ENCODE measurements at places on chromosomes 13 and 19.

GRCh38 chr13:109990296-109990695, 203.9 kb upstream of the IRS2 start:
- DNase-seq: no peak

- DNase-seq: no peak
Observed at GRCh38 chr13:43785261-43785649, 1.5 kb downstream of the ENOX1 start.

- DNase-seq: no peak
Observed at GRCh38 chr13:68081061-68081460, 850.9 kb upstream of the PCDH9 start.

DNA sequence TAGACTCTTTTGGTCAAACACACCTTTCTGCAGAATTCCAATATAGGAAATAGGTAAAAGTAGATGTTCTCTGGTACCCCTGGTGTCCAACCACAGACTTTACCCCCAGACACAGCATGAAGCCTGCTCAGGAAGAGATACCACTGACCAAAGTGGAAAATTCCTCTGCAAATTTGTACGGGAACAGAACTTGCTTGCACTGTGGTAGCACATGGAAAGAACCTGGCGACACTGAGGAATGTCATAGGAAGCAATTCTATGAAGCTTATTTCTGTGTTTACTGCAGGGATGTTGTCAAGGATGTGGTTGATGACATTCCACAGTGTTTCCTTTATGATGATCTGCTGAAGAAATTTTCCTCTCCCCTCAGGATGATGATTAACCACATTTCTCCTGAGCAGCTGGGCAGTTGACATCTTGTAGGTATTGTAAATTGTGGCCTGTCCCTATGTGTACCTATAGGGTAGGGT, 48.9 kb upstream of the TNFSF11 start:
- no peak for DNase-seq

DNA sequence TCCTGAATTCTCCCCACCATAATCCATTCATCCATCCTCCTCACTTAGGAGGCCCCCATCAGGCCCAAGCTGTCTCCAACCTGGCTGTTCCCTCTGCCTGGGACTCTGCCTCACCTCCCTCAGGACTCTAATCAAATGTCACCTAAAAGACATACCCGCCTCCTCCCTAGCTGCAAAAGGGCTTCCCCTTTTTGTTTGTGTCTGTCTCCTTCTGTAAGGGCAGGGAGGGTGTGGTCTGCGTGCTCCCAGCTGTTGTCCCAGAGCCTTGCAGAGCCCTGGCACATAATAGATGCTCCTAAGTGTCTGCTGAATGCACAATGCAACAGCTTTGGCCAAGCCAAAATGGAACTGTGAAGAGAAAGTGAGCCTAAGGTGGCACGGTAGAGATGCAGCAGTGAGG, 4.4 kb downstream of the TRIR start:
- no peak for DNase-seq

GRCh38 chr19:38149661-38150061, 74.4 kb downstream of the DPF1 start:
- peak; percentile 34 for DNase-seq

DNA sequence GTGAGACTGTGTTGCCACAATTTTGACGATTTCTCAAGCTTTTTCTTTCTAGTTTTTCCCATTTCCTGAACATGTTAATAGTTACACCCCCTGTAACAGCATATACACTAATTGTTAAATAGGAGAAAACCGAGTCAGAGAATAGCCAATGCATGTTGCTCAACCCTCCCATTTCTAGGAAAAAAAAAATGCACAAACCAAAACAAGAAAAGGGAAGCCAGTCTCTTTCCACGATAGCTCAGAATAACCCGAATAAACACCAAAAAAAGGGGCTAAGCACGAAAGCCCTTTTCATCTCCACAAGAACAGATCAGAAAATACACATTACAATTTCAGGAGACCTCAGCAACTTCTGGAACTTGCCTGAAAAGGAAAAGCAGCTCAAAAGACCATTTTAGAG, 16.3 kb downstream of the LATS2 start:
- DNase-seq: no peak

- no peak for DNase-seq
Observed at GRCh38 chr13:77056886-77057285, 29.9 kb upstream of the FBXL3 start.

DNA sequence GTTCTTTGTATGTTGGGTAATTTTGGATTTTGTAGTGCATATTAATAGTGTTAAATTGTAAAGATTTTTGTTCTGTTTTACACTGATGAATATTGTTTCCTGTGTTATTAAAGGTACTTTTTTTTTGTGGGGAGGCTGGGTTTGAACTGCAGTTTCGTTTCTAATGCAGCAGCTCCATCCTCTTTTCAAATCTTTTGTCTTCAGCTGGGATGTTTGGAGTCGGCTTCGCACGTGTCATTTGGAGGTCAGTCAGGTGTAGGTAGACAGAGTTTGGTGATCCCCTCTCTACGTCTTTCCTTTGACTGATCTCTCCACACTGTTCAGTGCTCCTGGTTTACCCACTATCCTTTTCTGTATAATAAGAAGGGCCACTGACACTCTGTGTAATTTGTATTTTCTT, 30.3 kb downstream of the TDRD3 start:
- no peak for DNase-seq

GRCh38 chr19:17871878-17872250, at the start of gene SLC5A5:
SLC5A5 (plus strand) TSS chr19:17871945; CDS start chr19:17872320, 375 bp downstream.
- peak; percentile 61 for DNase-seq

- no peak for DNase-seq
Observed at GRCh38 chr13:111658145-111659100, 338.0 kb downstream of the TEX29 start.

GRCh38 chr13:50344717-50345116, 329.5 kb downstream of the KCNRG start:
- DNase-seq: no peak

DNA sequence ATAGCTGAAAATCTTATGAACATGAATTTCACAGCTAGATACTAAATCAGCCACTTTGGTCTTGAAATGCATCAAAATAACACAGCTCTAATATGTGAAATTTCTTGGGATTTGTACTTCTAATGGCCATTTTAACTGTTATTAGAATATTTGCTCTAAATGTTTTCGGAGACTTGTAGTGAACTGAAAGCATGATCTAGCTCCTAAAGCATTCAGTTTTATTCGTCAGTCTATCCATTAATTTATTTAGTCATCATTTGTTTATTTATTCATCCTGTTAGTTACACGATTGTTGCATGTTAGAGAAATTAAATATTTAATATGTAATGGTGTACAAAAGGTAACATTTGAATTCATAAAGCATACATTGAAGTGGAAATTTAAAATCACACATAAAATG, 1132.7 kb downstream of the SLITRK1 start:
- no peak for DNase-seq

GRCh38 chr13:34070544-34071303, 252.8 kb downstream of the RFC3 start:
- no peak for DNase-seq

DNA sequence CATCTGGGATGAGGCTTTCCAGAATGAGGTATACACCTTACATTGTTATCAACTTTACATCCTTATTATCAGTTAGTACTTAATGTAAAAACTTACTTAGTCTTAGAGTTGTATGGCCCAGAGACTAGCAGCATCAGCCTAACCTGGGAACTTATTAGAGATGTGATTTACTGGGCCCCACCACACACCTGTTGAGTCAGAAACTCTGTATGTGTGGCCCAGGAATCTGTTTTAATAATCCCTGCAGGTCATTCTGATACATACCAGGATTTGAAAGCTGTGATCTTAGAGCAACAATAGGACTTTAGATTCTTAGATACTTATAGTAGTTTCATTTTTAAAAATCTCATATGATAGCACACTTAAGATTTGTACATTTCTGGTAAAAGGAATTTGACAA, 17.4 kb downstream of the FNDC3A start:
- no peak for DNase-seq

DNA sequence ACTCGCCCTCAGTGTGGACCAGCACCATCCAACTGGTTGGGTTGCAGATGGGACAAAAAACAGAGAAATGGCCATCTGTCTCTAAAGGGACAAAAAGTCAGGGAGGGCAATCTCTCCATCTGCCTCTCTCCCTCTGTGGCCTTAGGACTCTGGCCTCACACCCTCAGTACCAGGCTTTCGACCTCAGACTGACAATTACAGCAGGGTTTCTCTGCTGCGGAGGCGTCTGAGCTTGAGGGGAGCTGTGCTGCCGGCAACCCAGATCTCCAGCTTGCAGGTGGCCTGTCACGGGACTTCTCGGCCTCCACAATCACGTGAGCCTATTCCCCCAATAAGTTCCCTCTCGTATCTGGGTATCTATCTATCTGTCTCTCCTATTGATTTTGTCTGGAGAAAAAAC, 27.7 kb downstream of the MLLT1 start:
- no peak for DNase-seq

DNA sequence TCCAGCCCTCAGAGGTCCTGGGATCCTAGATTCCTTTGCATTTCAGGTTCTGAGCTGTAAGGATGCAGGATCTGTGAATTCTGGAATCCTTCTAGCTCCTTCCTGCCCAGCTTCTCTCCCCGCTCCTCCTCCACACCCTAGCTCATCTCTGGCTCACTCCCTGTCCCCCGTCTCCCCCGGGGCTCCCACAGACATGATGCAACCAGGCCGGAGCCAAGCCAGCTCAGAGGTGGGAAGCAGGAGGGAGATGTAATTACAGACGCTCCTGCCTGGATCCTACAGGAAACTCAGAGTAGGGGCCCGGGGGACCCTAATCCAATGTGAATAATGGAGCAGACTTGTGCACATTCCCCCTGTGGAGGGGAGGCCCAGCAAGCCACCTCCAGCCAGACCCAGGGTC, 4.5 kb downstream of the GNG8 start:
- DNase-seq: peak; percentile 39

DNA sequence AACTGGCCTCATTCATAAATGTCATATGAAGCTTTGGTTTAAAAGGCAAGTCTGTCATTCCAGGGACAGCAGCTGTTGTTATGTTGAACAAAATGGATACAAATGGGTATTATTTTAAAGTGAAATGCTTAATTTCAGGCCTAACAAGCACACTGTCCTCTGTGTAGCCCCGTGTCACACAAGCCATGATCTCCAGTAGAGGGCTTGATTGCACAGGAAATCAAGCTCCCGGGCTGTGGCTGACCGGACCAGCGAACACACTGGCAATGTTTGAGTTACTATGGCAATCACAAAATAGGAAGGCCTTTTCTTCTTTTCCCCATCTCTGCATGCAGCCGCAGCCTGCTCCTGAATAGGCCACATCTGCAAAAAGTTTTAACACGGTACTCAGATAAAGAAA, 64.0 kb upstream of the GSX1 start:
- DNase-seq: no peak

GRCh38 chr19:16026131-16026530, 50.2 kb upstream of the TPM4 start:
- peak; percentile 26 for DNase-seq

- no peak for DNase-seq
Observed at GRCh38 chr13:74886502-74886901, 595.5 kb downstream of the TBC1D4 start.

GRCh38 chr19:40682431-40682964, 8.0 kb downstream of the NUMBL start:
- DNase-seq: peak; percentile 81

DNA sequence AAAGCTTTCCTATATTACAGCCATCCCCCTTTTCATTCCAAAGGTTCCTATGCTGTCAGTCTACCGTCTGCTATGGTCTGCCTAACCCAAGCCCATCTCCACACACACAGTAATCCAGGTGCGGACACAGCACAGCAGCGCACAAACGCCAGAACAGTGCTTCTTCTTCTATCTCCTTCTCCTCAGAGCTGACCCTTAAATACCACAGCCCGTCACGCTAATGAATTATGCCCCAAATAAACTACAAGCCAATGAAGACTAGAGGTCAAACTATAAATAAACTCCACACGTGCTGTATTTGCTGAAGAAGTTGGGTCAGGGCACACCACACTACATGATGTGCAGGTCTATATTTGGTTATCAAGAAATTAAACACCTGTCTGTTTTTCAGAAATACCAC, 71.8 kb downstream of the TBC1D4 start:
- DNase-seq: no peak

DNA sequence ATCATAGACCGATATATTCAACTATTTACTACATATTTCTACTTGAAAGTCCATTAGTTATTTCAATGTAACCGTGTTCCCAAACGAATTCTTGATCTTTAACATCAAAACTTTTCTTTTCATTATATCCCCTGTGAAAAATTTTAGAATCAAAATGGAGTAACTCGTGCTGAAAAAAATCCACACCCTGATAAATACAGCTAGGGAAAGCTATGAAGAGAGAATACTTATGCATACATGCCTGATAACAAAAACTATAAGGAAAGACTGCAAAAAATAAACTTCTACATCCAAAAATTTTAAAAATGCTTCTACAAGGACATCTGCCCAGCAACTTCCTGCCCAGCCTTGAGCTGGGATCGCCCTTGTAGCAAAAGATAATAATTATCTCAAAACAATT, 2458.3 kb upstream of the PCDH20 start:
- no peak for DNase-seq

DNA sequence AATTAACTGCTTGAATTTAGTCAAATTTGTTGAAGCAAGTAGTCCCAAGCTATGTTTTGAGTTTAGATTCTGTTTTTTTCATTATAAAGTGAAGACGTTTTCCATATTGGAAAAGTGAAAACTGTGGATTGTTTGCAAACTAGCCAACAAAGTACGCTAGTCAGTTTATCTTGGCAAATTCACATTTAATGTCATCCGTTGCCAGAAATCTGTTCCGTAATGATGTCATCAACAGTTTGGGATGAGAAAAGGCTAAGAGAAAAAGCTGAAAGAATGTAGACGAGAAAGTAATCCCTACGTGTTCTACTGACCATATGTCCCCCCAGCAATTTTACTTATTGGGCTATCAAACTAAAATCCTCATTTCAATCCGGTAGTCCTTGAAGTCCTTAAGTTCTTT, 419.6 kb downstream of the GPC6 start:
- DNase-seq: no peak

DNA sequence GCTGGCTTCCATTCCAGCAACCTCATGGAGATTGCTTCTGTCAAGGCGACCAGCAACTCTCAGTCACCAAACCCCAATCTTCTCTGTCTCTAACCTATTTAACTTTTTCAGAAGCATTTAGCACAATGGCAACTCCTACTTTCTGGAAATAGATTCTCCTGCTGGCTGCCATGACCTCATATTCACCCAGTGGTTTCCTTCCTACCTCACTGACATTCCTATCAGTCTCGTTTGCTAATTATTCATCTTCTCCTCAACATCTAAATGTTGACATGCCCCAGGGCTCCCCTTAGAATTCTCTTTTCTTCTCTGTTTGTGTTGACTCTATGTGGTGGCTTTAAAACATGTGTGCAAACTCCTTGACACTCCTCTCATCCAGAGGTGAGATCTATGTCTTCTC, 106.7 kb downstream of the OLFM4 start:
- no peak for DNase-seq

Measured in D341Med (cell line).